ENCODE measurements at places on chromosomes 3 and 15.
A peak's percentile ranks its signal among the peaks of the same experiment; 100 is the strongest.

- DNase-seq = no peak
These were observed 76.4 kb upstream of the ETV5 start for GRCh38 chr3:186185194-186185787.

GRCh38 chr3:166114448-166114847, 277.2 kb upstream of the BCHE start:
- DNase-seq = no peak

GRCh38 chr3:114942773-114943172, 204.3 kb downstream of the ZBTB20 start:
- DNase-seq = no peak

- DNase-seq = no peak
These were observed 84.0 kb downstream of the CGNL1 start for GRCh38 chr15:57460208-57460816.

DNA sequence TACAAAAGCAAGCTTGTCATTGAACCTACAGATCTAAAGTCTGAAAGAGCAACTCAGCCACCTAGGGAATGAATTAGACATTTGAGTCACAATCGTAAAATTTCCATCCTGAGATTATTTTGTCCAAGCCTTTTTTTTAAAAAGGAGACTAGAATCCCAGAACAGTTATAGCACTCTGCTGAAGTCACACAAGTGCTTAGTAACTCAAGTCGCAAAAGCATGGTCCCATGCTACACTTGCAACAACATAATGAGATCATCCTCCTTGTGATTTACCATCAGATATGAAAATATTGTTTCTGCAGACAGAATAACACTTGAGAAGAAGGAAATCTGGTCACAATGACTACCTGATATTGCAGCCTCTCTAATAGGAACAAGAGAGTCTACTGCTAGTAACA, 106.7 kb downstream of the ZIC4 start:
- no peak for DNase-seq

GRCh38 chr3:144859161-144859560, 887.5 kb downstream of the DIPK2A start:
- DNase-seq = no peak

GRCh38 chr3:150342896-150343467, 65.1 kb upstream of the TSC22D2 start:
- no peak for DNase-seq

GRCh38 chr15:101439285-101439919, 50.1 kb downstream of the PCSK6 start:
- no peak for DNase-seq

DNA sequence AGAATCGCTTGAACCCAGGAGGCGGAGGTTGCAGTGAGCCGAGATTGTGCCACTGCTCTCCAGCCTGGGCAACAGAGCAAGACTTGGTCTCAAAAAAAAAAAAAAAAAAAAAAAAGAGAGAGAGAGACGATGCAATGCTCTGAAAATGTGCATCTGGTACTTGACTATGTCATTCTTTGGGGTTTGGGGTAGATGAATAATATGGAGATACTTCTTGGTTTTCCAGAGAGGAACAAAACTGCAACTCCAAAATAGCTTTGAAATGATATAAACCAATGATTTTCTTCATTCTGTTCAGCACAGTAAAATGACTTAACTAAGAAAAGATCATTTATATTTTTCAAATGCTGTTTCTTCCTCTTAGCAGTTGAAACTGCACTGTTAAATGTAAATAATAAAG, 158.9 kb downstream of the ISL2 start:
- DNase-seq = no peak

- no peak for DNase-seq
These were observed 4.8 kb downstream of the PPP1R14D start for GRCh38 chr15:40823572-40824343.

DNA sequence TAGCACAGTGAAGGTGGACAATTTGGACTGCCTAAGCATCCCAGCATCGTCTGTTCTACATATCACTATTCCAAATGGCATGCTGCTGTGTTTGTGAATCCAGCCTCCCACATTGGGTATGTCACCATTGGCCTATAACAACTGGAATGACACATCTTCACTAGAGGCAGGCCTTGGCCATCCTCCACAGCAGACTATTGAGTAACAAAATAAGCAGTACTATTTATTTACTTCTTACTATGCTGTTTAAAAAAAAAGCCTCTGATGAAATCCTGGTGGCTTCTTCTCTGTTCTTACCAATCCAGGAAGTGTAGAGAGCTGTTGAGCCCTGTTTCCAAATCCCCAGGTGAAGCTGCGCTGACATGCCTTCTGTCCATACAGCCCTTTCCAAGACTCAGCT, 30.6 kb upstream of the CERS3 start:
- no peak for DNase-seq

DNA sequence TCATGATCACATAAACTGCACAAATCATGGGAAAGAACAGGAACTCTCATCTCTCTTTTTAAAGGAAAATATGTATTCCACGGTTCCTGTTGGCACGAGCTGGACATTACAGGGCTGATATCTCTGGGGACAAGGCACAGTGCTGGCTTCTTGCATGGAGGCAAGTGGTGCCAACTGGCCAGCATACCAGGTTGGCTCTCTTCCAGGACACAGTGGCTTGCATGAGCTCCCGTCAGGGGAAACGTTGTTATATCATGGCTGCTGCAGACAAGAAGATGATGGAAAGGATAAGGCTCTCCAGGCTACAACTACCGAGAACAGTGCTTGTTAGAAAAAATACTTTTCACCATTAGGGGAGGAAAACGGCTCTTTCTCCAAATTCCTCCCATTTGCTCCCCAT, 283.9 kb downstream of the RORA start:
- DNase-seq = no peak

- no peak for DNase-seq
These were observed 111.5 kb upstream of the FLNB start for GRCh38 chr3:57896691-57897090.

DNA sequence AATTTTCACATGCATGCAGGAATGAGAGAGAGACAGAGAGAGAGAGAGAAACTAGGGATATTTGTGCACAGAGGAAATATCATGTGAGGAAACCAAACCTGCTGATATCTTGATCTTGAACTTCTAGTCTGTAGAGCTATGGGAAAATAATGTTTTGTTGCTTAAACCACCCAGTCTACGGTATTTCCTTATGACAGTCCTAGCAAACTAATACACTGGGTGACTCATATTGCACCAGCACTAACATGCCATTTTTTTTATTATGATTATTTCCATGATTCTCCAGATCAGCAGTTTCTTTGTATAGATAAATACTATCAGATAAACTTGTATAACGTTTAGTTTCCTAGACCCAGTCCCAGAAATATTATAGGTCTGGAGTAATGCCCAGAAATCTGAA, 1259.0 kb downstream of the ZPLD1 start:
- DNase-seq = no peak

DNA sequence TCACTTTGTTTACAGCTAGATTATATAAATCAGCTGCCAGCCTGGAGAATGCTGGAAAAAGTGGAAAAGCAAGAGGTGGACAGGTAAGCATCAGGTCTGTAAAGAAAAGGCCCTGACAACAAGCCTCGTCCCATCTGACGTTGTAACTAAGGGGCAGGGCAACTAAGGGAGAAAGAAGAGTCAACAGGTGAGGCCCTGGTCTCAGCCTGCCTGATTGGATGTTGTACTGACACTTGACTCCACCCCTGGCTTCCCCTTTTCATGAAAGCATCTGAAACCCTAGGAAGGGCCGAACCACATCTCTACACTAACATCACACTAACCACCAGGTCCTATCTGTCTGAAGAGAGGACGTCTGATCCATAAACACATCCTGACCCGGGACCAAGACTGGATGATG, 357.6 kb upstream of the CFAP20DC start:
- DNase-seq = no peak

GRCh38 chr15:74792227-74793016, 10.5 kb downstream of the CSK start:
- no peak for DNase-seq

DNA sequence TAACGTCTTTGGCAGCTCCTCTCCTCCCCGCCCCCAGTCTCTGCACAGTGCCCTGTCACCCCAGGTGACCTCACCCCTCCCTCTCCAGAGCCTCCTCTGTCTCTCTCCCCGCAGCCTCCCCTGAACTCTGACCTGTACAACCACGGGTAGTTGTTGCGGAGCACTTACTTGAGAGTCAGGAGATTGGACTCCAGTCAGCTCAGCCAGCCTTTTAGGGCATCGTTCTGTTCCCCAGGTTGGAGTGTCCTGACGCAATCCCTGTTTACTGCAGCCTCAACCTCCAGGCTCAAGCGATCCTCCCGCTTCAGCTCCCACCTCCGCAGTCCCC, 177.7 kb downstream of the UACA start:
- DNase-seq = no peak

DNA sequence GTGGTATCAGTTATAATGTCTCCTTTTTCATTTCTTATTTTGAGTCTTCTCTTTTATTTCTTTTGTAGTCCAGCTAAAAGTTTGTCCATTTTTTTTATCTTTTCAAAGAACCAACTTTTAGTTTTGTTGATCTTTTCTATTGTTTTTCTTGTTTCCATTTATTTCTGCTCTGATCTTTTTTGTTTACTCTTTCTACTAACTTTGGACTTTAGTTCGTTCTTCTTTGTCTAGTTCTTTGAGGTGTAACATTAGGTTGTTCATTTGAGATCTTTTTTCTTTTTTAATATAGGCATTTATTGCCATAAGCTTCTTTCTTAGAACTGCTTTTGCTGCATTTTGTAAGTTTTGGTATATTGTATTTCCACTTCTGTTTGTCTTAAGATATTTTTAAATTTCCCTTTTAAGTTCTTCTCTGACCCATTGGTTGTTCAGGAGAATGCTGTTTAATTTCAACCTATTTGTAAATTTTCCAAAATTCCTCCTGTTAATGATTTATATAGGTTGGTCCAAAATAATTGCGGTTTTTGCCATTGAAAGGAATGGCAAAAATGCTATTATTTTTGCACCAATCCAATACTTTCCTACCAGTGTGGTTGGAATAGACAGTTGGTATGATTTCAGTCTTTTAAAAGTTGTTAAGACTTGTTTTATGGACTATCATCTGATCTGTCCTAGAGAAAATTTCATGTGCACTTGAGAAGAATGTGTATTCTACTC, 51.2 kb downstream of the KAT2B start:
- DNase-seq = no peak

DNA sequence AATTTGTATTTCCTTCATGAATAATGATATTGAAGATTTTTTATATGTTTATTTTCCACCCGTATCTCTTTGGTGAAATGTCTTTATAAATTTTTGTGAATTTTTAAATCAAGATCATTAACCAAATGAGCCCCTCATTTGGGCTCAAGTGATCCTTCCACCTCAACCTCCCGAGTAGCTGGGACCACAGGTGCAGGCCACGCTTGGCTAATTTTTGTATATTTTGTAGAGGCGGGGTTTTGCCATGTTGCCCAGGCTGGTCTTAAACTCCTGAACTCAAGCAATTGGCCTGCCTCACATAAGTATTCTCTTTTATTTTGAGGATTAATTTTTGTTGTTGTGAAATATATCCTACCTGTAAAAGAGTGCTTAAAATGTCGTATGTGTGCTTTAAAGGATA, 4.9 kb downstream of the BBS4 start:
- no peak for DNase-seq

- DNase-seq = no peak
These were observed 21.1 kb upstream of the COLQ start for GRCh38 chr3:15542614-15543013.

DNA sequence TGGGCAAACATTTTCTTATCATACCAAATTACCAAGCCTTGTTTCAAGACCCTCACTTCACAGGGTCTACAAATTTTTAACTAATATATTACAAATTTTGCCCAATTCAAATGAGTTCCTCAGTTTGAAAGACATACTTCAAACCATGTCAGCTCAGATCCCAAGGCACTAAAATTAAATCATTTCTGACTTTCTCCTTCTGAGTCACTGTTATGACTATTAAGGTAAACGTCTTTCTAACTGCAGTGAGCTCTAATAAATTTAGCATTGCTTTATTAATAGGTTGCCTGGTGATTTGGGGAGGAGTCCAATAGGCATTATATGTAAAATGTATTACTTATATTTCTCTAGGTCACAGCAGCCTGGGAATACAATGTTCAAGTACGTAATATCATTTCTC, 158.2 kb upstream of the ARHGEF26 start:
- no peak for DNase-seq

GRCh38 chr3:147921051-147921450, 511.9 kb downstream of the ZIC1 start:
- DNase-seq = no peak

DNA sequence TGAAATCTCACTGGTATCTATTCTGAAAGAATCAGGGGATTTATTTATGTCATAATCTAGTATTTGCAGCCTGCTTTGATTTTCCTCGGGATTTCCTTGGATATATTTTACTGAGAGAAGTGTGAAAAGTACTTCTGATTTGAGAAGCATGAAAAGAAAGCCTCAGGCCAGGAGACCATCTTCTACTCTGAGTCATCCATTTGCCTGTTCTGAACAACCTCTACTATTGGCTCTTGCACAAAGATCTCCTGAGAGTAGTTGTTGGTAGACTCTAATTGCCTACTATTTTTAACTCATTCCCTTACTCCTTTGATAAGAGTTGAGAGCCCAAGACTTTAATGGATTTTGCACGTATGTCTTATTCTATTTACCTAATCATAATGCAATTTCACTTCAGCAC, 318.9 kb downstream of the BCHE start:
- no peak for DNase-seq

DNA sequence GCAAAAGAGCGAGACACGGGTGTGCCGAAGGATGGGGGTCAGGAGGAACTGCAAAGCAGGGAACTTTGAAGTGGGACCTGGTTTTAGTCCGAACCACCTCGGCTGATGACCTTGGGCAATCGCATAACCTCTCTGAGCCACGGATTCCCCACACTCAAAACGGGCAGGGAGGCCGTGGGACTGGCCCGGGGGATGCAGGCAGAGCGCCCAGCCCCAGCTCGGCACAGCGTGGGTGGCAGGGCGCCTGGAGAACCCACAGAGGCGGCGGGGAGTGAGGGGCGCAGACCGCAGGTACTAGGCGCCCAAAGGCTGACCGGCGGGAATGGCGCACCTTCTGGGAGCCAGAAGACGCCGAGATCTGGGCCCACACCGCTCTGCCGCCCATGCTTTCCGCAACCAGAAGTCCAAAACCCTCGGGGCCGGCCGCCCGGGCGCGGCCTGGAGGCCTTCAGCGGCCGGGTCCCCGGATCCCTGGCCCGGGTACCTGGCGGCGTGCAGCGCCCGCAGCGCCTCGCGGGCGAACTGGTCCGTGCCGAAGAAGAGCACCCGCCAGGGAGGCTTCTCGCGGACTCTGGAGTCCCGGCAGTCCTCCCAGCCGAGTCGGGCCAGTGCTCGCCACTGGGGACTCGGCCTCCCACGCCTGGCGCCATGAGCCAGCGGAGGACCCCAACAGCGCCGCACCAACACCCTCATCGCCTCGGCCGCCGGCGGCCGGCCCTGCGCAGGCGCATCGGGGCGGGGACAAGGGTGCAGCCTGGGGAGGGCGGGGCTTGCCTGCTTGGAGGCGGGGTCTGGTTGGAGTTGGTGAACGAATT, at the start of gene MTFMT:
Gene MTFMT (minus strand): TSS at position 719 of the 815 bp plus-strand sequence. CDS start 26 bp downstream, at position 693.
- peak; percentile 89 for DNase-seq

- DNase-seq = peak; percentile 62
These were observed at the start of gene TMEM158 for GRCh38 chr3:45226206-45226915. TSS of gene TMEM158 (minus strand) at chr3:45226287. CDS start at chr3:45226027, 260 bp downstream.

DNA sequence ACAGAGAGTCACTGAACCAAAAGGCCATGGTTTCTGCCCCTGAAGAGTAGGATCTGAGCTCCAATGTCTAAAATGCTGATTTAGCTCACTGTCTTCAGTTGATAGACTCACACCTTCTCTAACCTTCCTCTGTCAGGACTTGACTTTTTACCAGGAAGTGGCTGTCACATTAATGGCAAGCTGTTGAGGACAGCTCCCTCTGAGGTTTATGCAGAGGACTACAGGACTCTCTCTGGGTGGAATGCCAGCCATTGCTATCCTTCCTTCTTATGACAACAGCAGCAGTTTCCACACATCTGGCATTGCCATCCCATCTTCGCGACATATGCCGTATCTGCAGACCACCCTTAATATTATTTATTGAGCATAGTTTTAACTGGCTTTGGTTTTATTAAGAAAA, 103.8 kb upstream of the PRICKLE2 start:
- DNase-seq = no peak

Data from T-helper 1 cell (primary cell).